Activated T-helper 2 cell treated with anti-CD3 and anti-CD28 coated beads, Interferon-gamma antibody, Interleukin-2, Interleukin-4, amounts not matched to agents 10 μg/mL and 5 μg/mL and 100 μg/mL, durations not matched to agents 14 hours and 24 hours and 36 hours (primary cell): ENCODE measurements at places on chromosomes 5 and 9.

GRCh38 chr5:89246252-89246651, 363.3 kb upstream of the MEF2C start:
- no peaks in the 10 kb centered on the region for H3K4me1 ChIP-seq
- H3K4me3 ChIP-seq: no peak overlapping the region
- H3K36me3 ChIP-seq: no peaks in the 10 kb centered on the region
- no peak overlapping the region for H3K27ac ChIP-seq

DNA sequence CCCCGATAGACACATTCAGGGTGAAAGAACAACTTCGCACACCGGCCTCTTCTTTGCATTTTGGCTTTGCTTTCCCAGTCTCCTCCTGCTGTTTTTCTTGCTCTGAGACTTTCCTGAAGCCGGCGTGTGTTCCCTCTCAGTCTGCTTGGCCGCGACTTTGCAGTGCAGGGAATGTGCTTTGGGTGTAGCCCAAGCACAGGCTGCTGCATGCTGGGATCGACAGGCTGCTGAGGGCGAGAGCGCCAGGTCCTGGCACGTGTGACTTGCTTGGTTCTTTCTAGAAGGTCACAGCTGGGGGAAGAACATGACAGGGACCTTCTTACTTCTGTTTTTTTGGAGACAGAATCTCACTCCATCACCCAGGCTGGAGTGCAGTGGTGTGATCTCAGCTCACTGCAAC, 40.6 kb downstream of the TENT4A start:
- no peak overlapping the region for H3K27ac ChIP-seq
- peaks cover 79% of the 10 kb centered on the region for H3K36me3 ChIP-seq

GRCh38 chr5:18023275-18023674, 389.0 kb downstream of the TAF11L14 start:
- no peak overlapping the region for H3K4me3 ChIP-seq
- no peak overlapping the region for H3K27ac ChIP-seq
- DNase-seq: no peak

DNA sequence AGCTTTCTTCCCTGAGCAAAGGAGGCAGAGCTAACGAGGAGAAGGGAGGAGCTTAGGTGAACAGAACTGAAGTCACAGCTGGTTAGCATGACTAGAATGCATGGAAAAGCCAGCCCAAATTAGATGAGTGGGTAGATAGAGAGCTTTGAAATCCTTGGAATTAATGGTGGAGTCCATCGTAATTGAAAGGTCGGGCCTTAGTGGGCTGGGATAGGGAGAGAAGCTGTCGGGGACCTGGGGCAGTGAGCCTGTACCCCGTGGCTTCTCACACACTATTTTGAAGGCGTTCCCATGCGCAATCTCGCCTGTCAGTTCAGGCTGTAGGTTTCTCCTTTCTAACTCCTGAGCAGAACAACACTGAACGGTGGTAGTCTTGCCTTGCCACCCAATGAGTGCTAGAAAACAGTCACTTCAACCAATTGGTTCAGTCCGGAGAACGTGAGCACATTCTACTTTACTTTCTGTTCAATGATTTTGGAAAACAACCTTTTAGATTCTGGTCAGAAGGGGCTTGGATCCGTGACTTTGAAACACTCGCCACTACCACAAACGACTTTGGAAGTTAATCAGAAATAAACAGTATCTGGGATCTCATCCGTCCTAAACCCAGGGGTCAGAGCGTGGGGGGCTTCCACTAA, 655 bp upstream of the RAI14 start:
- DNase-seq: no peak
- peaks cover 8% of the 10 kb centered on the region for H3K4me1 ChIP-seq
- H3K4me3 ChIP-seq: peak overlapping the region; percentile 82

DNA sequence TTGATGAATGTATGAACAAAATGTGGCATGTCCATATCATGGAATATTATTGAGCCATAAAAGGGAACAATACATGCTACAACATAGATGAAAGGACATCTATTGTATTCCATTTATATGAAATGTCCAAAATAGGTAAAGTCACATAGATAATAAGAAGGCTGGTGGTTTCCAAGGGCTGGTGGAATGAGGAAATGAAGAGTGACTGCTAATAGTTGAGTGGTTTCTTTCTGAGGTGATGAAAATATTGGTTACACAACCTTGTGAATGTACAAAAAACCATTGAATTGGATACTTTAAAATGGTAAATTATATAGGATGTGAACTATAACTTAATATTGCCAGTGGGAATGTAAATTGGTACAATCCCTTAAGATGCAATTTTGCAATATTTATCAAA, 5.2 kb downstream of the ARSB start:
- peaks cover 2% of the 10 kb centered on the region for H3K27me3 ChIP-seq
- H3K36me3 ChIP-seq: peaks cover 12% of the 10 kb centered on the region
- no peak for DNase-seq
- H3K27ac ChIP-seq: peak overlapping the region; percentile 49
- H3K4me3 ChIP-seq: no peak overlapping the region

- no peaks in the 10 kb centered on the region for H3K27me3 ChIP-seq
- DNase-seq: no peak
- H3K4me3 ChIP-seq: no peak overlapping the region
- H3K4me1 ChIP-seq: no peaks in the 10 kb centered on the region
- no peaks in the 10 kb centered on the region for H3K36me3 ChIP-seq
- no peak overlapping the region for H3K27ac ChIP-seq
Measured at GRCh38 chr9:73889023-73889422, 608.1 kb upstream of the RORB start.

GRCh38 chr5:170508036-170508435, 4.2 kb downstream of the KCNIP1 start:
- H3K36me3 ChIP-seq: no peaks in the 10 kb centered on the region
- no peak overlapping the region for H3K27ac ChIP-seq
- no peak overlapping the region for H3K4me3 ChIP-seq
- DNase-seq: no peak

- DNase-seq: no peak
- no peak overlapping the region for H3K4me3 ChIP-seq
- peaks cover 14% of the 10 kb centered on the region for H3K27me3 ChIP-seq
- H3K27ac ChIP-seq: no peak overlapping the region
- no peaks in the 10 kb centered on the region for H3K4me1 ChIP-seq
Measured at GRCh38 chr5:59264639-59265245, 628.8 kb downstream of the PDE4D start.

DNA sequence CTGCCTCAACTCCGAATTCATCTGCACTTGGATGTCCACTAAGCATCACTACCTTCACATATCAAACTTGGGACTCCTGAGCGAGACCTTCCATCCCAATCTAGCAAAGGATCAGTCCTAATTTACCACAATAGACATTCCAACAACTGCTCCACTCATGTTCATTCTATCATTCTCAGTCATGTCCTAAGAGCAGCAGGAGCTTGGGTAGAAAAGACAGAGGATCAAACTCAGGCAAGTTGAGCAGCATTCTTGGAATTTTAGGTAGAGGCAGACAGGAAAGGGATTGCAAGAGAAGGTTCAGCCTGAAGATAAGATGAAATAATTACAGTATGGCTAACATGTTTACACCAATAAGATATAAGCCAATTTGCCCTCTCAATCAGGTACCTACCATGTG, 51.7 kb downstream of the AUH start:
- H3K36me3 ChIP-seq: peaks cover 76% of the 10 kb centered on the region
- H3K4me3 ChIP-seq: no peak overlapping the region
- peaks cover 50% of the 10 kb centered on the region for H3K4me1 ChIP-seq
- no peaks in the 10 kb centered on the region for H3K27me3 ChIP-seq
- DNase-seq: no peak

DNA sequence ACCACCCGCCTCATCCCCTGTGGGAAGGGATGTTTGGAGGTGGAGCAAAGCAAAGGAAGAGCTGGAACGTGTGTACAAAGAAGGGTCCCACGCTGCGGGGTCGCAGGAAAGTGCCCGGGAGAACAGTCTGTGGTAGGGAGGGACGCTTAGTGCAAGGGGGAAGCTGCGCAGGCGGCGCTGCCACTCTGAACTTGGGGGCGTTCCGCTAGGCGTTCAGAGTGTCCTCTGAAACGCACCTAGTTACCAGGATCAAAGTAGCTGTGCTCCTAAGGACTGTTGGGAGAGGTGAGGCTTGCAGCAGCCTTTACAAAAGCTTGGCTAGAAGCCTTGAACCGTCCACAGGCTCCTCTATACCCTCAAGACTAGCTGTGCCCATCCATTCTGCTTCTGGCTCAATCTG, 29.3 kb upstream of the PDE8B start:
- H3K4me1 ChIP-seq: no peaks in the 10 kb centered on the region
- peaks cover 48% of the 10 kb centered on the region for H3K27me3 ChIP-seq
- DNase-seq: no peak
- H3K27ac ChIP-seq: no peak overlapping the region

GRCh38 chr9:14396171-14396570, 82.2 kb upstream of the NFIB start:
- no peak overlapping the region for H3K27ac ChIP-seq
- no peaks in the 10 kb centered on the region for H3K36me3 ChIP-seq
- H3K27me3 ChIP-seq: no peaks in the 10 kb centered on the region
- no peak for DNase-seq

- no peaks in the 10 kb centered on the region for H3K36me3 ChIP-seq
- peaks cover 2% of the 10 kb centered on the region for H3K27me3 ChIP-seq
- no peak overlapping the region for H3K4me3 ChIP-seq
- no peak for DNase-seq
- H3K4me1 ChIP-seq: peaks cover 4% of the 10 kb centered on the region
Measured at GRCh38 chr9:123679330-123679987, 250.5 kb downstream of the DENND1A start.

DNA sequence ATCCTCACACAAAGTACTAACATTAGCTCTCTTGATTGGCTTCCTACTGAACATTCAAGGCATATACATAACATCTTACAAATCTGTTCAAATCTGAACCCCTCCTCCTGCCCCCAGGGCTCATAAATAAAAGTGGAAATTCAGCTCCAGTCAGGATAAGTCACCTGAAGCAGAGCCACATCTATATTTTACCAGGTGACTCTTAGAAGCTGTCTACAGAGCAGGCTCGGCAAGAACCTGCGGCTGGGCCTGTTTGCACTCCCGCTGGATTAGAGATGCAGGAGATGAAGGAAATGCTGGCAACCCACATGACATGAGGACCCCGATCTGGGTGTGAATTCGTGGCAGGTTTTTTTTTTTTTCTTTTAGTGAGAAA, 3.0 kb upstream of the CPLX2 start:
- peaks cover 3% of the 10 kb centered on the region for H3K4me1 ChIP-seq
- no peak overlapping the region for H3K4me3 ChIP-seq
- H3K27me3 ChIP-seq: peaks cover 25% of the 10 kb centered on the region
- no peak for DNase-seq
- H3K36me3 ChIP-seq: no peaks in the 10 kb centered on the region
- H3K27ac ChIP-seq: no peak overlapping the region

DNA sequence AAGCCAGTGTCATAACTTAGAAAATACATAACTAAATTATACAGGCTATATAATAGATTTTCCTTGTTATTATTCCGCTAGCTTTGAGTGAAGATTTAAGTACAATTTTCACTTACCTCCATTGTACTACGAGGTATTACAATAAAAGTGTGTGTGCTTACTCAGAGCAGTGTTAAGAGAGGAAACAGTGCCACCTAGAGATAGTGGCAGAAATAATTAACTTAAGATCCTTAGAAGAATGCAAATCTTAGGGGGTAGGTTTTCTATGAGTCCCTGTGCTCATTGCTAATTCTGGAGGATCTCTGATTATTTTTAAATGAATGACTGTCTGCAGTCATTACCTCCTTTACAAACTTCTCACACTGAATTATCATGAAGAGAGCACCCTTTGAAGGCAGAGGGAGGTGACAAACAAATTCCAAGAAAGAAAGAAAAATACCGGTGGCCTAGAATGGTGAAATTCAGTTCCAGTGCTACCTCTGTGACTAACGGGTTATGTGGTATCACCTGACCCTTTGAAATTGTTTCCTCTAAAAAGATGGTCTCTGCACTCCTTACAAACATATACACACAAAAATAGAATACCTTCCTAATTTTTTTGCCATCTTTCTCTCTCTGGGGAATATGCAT, 379.8 kb downstream of the TRIM36 start:
- H3K27me3 ChIP-seq: no peaks in the 10 kb centered on the region
- no peak overlapping the region for H3K27ac ChIP-seq
- no peak overlapping the region for H3K4me3 ChIP-seq
- H3K36me3 ChIP-seq: no peaks in the 10 kb centered on the region
- DNase-seq: no peak
- no peaks in the 10 kb centered on the region for H3K4me1 ChIP-seq

GRCh38 chr5:146680846-146681584, 165.0 kb upstream of the GPR151 start:
- no peak overlapping the region for H3K27ac ChIP-seq
- no peaks in the 10 kb centered on the region for H3K4me1 ChIP-seq
- no peaks in the 10 kb centered on the region for H3K36me3 ChIP-seq
- no peak for DNase-seq

- no peak overlapping the region for H3K4me3 ChIP-seq
- H3K4me1 ChIP-seq: no peaks in the 10 kb centered on the region
- H3K36me3 ChIP-seq: no peaks in the 10 kb centered on the region
- H3K27ac ChIP-seq: no peak overlapping the region
Measured at GRCh38 chr5:101969742-101970141, 326.3 kb downstream of the SLCO4C1 start.

DNA sequence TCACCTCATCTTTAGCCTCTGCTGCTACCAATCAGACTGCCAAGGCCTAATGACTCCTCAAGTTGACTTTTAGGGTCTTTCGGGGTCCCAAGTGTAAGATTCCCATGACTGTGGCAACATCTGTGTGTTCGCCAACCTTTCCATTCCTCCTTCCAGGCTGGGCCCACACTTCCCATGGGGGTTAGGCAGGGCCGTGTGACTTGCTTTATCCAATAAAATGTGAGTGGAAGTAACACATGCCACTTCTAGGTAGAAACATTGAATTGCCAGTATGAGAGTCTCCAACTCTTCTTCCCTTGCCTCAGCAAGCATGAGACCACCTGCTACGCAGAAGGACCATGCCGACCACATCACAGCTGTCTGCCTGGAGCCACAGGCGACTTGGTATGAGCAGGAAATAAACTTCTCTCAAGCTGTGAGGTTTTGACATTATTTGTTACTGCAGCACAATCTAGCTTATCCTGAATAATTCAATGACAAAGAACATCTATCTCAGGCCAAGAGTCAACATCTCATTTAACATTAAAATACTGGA, 190.4 kb upstream of the IER5L start:
- no peak for DNase-seq
- H3K27ac ChIP-seq: no peak overlapping the region
- H3K27me3 ChIP-seq: peaks cover 8% of the 10 kb centered on the region
- H3K4me1 ChIP-seq: no peaks in the 10 kb centered on the region

GRCh38 chr9:134066526-134066912, 1.3 kb downstream of the BRD3 start:
- H3K27me3 ChIP-seq: peaks cover 20% of the 10 kb centered on the region
- H3K4me1 ChIP-seq: peaks cover 16% of the 10 kb centered on the region
- H3K4me3 ChIP-seq: peak overlapping the region; percentile 87
- H3K27ac ChIP-seq: peak overlapping the region; percentile 98
- DNase-seq: no peak

GRCh38 chr5:157266286-157267007, 524 bp downstream of the CYFIP2 start:
- peaks cover 34% of the 10 kb centered on the region for H3K36me3 ChIP-seq
- H3K27me3 ChIP-seq: no peaks in the 10 kb centered on the region
- DNase-seq: peak; percentile 54
